NCI-H1694 (cell line): ENCODE measurements at places on chromosomes 16 and 17.

DNA sequence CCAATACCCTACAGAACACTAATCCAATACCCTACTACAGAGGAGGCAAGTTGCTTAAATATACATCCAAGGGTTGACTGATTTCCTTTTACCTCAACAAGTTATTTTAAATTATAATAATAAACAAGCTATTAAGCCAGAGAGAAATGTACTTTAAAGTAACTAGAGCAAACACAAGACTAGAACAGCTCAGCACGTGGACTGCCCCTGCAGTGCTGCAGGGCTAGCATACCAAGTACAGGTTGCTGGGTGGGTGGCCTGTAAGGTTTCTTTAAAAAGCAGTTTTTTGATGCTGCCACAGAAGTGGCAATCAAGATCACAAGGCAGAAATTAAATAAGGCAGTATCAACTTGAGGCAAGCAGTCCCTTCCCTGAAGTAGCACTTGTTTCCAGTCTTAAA lies 63.5 kb downstream of the PARN start:
- no peak for DNase-seq

DNA sequence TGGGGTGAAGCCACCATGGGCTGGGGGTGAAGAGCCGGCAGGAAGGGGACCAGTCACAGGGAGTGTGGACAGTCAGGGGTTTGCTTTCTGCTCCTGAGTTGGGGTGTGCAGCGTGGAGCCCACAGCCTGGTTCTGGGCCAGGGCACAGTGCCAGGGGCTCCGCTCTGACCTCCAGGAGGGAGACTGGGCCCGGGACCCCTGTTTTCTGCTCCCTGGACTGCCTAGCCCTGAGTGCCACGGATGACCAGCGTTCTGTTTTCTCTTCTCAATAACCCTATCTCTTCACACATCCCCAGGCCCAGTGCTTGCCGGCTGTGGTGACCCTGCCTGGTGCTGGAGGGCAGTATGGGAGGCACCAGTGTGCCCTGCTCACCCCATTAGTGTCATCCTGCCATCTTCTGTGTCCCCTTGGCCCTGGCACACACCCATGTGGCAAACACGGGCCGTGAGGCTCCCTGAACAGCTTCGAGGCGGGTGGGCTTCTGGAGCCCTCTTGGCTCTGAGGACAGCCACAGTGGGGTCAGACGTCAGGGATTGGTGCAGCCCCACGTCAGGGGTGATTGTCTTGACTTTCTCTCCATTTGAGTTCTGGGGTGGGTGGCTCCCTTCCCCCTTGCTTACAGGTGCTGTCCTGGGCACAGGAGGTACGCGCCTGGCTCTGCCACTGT lies 1.1 kb downstream of the CEMP1 start:
- no peak for DNase-seq

DNA sequence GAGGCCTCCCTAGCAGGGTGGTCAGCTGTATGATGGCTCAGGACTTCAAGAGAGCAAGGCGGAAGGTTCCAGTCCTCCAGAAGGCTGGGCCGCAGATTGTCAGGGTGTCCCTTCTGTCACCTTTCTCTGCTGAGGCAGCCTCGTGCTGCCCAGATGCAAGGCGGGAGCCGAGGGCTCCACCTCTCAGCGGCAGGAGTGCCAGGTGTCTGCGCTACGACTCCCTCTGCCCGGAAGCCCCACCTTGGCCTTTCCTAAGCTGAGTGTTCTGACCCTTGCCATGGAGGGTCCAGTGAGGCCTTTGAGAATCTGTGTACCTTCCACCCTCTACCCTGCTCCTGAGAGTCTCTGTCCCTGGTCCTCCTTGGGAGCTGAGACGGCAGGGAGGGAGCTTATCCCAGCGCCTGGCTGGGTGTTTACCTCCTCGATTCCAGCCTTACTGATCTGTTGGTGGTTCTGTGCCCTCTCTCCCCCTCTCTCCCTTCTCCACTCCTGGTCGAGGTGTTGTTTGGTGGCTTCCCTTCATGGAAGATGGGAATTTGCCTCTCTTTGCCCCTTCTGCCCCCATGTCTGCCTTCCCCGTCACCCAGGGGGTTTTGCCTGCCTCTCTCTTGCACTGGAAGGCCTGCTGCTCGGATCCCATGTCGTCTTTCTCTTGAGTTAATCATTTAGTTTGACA lies 2.2 kb upstream of the ZNF750 start:
- no peak for DNase-seq

- DNase-seq = no peak
Observed at GRCh38 chr17:51217946-51218345, 41.9 kb downstream of the MBTD1 start.

- DNase-seq = no peak
Observed at GRCh38 chr16:30996985-30997724, 12.1 kb downstream of the HSD3B7 start.

GRCh38 chr17:48546924-48547807 lies 2.3 kb upstream of the HOXB2 start:
- no peak for DNase-seq

DNA sequence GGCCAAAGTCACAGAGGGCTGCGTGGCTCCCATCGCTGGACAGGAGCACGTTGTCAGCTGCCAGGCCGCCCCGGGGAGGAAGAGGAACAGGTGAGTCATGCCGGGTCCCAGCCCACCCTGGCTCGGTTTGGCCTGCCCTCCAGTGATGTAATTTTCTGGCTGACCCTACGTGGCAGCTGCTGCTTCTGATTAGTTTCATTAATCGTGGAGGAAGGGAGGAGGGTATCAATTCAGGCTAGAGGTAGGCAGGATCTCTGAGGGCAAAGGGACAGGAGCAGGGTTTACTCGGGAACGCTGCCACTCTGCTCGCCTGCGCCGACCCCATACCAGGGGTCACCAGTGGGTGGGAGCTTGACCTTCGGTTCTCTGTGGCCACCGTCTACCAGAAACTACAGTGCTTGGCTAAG lies 11.7 kb upstream of the SPATA32 start:
- no peak for DNase-seq

- no peak for DNase-seq
Observed at GRCh38 chr17:50917418-50917743, 51.2 kb upstream of the TOB1 start.
